Chondrocyte (in vitro differentiated cells): ENCODE measurements at places on chromosomes 3 and 15. TPM values are rescaled to one million over a fixed set of nuclear protein-coding genes. Genes with fewer than 3 reads are reported as not detected.

DNA sequence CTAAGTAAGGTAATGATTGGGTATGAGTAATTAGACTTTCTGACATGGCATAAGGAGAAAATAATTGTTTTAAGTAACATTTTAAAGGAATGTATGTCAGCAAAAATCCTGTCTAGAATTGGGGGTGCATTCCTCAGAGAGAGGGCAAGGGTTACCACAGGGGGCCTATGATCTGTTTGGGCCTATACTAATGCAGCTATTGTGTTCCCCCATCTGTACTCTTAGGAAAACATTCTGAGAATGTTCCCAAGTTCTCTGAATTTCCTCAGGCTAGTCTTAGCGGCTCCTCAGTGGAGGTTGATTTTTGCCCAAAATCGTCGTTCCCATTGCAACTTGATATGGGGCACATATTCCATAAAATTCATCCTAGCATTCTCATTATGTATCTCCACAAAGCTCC, 1216.4 kb upstream of the GBE1 start:
- no peaks in the 10 kb centered on the region for H3K36me3 ChIP-seq
- H3K4me1 ChIP-seq, result peaks cover 7% of the 10 kb centered on the region
- H3K27me3 ChIP-seq, result no peaks in the 10 kb centered on the region
- DNase-seq, result no peak

DNA sequence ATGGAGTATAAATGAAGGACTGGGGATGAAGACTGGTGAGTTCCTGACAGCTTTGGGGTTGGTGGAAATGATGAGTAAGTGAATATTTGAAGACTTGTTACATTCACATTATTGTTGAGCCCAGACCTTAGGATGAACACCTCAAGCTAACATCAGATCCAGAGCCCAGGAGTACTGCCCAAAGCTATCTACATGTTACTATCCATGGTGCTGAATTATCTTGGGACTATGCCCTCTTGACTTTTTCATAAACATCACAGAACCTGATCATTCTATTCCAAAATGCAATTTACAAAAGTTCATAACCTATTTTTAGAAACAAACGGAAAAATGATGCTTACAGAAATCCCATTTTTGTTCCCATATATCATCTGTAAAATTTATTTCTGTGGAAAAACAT, 613.3 kb downstream of the TUSC7 start:
- no peak overlapping the region for H3K27ac ChIP-seq
- DNase-seq, result no peak
- H3K36me3 ChIP-seq, result peaks cover 2% of the 10 kb centered on the region
- H3K27me3 ChIP-seq, result peaks cover 7% of the 10 kb centered on the region
- no peak overlapping the region for H3K4me3 ChIP-seq
- no peaks in the 10 kb centered on the region for H3K4me1 ChIP-seq

- H3K4me1 ChIP-seq, result peaks cover 9% of the 10 kb centered on the region
- DNase-seq, result no peak
- H3K4me3 ChIP-seq, result no peak overlapping the region
- H3K27ac ChIP-seq, result no peak overlapping the region
- no peaks in the 10 kb centered on the region for H3K27me3 ChIP-seq
- H3K36me3 ChIP-seq, result no peaks in the 10 kb centered on the region
Measured at GRCh38 chr3:74004386-74004785, 379.6 kb upstream of the PDZRN3 start.

- no peak overlapping the region for H3K27ac ChIP-seq
- H3K27me3 ChIP-seq, result peaks cover 1% of the 10 kb centered on the region
- DNase-seq, result no peak
- no peaks in the 10 kb centered on the region for H3K36me3 ChIP-seq
- no peak overlapping the region for H3K4me3 ChIP-seq
Measured at GRCh38 chr15:96693990-96694517, 363.6 kb downstream of the NR2F2 start.

The GPR62 gene
- total RNA-seq, result 0.19 TPM in 1 of 3 replicates, not detected in the others

The ARHGEF26 gene
- total RNA-seq, result 3.2 to 6.0 TPM (median 3.5 TPM) in 3 replicates

The LIPH gene
- 0.40 to 0.49 TPM in 2 of 3 replicates, not detected in the other for total RNA-seq

The ECT2 gene
- 16.9 to 18.9 TPM (median 17.2 TPM) in 3 replicates for total RNA-seq
